ENCODE measurements at places on chromosomes 11 and 22.

DNA sequence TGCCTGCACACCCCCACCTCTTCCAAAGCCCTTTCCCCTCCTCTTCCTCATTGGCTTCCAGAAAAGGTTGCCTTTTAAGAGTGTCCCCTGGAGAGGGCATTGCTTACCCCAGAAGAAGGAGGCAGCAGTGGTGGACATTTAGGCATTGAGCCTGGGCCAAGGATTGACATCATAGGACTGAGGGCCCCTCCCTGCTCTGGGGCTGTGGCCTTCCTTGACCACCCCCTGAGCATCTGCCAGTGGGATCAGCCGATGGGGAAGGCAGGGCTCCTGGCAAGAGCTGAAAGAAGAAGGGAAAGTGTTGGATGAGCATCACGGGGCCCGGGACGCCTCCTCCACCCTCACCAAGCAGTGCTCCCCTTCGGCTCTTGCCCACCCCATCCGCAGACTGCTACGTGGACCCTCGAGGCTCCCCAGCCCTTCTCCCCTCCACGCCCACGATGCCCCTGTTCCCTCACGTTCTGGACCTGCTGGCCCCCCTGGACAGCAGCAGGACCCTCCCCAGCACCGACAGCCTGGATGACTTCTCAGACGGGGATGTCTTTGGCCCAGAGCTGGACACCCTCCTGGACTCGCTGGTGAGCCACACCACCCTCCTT is 37.4 kb downstream of the ZC3H7B start:
- no peak for DNase-seq

DNA sequence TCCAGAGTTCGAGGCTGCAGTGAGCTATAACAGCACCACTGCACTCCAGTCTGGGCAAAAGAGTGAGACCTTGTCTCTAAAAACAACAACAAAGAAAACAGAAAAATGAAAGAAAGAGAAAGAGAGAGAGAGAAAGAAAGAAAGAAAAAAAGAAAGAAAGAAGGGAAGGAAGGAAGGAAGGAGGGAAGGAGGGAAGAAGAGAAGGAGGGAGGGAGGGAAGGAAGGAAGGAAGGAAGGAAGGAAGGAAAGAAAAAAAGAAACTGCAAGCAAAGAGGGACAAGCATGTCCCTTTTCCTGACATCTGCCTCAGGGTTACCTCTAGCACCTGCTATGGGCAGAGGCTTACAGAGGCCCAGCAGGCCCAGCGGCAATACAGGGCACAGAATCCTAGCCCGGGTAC is 475.0 kb downstream of the MIAT start:
- no peak for DNase-seq

GRCh38 chr11:62544581-62545436 is 1.8 kb downstream of the AHNAK start:
- DNase-seq = peak; percentile 67

- DNase-seq = no peak
These were observed 2.6 kb upstream of the LTBP3 start for GRCh38 chr11:65560555-65561418.

GRCh38 chr11:62157603-62158002 is 32.4 kb upstream of the SCGB1D1 start:
- DNase-seq = no peak

DNA sequence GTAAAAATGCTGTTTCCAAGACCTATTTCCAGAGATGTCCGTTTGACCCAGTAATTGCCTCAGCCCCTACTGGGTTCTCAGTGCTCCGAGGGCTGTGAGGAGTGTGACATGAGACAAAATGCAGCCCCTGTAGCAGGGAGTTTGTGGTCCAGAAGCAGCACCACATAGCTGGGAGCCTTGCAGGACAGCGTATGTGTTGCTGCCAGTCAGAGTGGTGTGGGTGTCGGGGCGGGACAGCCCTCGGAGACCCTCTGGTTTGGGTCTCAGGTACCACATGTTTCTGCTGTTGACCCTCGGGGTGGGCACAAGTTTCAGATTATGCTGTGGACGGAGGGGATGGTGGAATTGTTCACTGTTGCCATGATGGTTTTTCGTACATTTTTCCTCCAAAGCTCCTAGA is 17.2 kb downstream of the TBC1D22A start:
- no peak for DNase-seq

- no peak for DNase-seq
These were observed 14.0 kb upstream of the ARHGAP8 start for GRCh38 chr22:44738347-44738715.

DNA sequence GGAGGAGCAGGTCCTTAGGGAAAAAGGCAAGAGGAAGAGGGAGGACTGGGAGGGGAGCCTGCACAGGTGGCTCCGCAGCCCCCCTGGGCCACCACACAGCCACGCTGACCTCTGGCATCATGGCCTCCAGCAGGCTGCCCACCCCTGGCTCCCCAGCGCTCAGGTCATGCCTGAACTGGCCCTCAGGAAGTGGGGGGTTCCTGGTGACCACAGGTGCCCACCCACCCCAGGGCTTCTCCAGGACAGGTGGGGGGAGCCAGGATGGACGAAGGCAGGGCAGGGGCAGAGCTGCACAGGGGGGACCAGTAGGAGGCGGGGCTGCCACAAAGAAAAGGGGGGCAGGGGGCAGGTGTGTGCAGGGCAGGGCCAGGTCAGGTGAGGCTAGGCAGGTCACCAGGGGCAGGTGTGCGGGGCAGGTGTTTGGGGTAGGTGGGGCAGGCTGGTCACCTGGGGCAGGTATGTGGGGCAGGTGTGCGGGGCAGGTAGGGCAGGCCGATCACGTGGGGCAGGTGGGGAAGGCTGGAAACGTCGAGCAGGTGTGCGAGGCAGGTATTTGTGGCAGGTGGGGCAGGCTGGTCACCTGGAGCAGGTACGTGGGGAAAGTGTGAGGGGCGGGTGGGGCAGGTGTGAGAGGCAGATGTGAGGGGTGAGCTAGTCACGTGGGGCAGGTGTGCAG is 997 bp downstream of the DEAF1 start:
- DNase-seq = no peak

DNA sequence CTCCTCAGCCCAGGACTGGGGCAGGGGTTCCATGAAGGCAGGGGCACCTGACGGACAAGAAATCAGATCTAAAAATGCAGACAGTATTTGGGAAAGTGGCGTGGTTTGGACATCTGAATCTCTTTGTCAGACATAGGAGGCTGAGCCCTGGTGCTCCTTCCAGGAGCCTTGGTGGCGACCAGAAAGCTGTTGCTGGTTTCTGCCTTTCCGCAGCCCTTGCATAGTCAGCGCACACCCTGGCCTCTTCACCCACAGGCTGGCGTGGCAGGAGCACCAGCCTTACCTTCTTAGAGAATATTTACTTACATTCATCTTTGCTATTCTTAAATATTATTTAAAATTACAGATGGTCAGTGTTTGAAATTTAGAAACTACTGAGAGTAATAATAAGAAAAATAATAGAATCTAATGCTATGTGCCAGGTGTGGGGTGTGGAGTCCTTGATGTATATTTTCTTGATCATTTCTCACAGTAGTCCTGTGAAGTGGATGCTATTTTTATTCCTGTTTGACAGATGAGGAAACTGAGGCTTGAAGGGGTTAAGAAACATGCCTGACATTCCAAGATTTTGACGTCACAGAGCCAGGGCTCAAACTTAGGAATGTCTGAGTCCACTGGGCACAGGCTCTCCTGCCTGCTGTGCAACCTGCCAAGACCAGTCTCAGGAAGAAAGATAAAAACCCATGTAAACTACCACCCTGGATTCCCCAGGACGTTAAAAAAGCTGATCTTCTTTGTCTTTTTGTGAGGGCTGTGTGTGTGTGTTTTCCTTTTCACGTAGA is 51.6 kb downstream of the TBC1D22A start:
- DNase-seq = no peak

GRCh38 chr22:32080904-32081303 is 37.8 kb downstream of the SLC5A1 start:
- DNase-seq = peak; percentile 45

DNA sequence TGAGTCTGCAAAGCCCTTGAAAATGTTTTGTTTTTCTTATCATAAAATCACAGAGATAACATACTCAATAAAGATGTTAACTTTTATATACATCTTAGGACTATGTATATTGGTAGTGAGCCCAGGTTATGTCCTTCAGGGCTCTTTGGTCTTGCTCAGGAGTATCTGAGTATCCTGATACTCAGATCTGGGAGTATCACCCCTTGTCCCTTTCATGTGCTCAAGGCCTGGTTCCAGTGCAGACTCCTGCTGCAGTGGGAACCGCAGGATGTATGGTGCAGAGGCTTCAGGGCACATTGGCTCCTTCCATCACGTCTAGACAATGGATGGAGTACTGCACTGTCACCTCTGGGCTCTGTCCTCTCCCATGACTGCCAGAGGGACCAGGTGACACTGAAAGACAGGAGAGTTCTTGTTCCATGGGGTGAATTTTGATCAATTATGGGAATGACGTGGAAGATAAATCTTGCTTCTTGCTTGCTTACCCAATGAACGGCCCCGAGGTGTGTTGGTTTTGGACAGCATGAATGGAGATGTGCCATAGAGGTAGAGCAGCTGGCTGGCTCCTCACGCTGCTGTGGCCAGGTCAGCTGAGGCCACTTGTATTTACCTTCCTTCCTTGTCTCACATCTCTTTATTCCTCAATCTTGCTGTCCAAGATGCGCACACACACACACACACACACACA is 215.5 kb downstream of the ARHGAP42 start:
- DNase-seq = no peak

- DNase-seq = no peak
These were observed 326.1 kb upstream of the ANO5 start for GRCh38 chr11:21866781-21867180.
